Daoy (cell line): ENCODE measurements at places on chromosomes 3 and 15.

GRCh38 chr3:115715241-115715745 lies 92.0 kb downstream of the GAP43 start:
- no peak for DNase-seq

DNA sequence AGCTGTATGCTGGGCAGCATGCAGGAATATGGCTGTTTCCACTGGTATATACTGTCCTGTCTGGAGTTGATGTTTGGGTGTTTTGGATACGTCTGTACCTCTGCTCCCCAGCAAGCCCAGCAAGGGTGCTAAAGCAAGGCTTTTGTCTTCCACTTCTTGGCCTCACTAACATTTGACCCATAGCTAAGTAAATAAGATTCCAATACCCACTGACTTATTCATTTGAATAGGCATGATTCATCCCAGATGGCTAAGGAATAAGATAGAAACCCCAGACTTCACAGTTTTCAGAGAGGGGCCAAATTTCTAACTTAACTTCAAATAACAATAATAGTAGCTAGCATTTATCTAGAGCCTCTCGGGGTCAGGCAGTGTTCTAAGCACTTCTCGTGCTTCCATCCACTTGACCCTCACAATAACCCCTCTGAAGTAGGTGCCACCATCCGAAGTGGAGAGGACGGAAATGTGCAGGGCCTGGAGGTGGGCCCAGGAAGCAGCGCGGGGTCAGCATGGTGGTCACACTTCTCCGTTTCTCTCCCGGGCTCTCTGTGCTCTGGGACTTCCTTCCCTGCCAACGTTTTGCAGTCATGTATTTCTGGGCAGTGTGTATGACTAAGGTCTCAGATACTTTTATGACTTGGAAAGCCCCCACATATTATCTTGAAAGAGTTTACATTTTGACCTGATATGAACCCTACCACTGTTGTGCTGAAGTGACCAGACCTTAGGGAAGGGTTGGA lies 39.3 kb downstream of the LRRK1 start:
- DNase-seq = peak; percentile 78

DNA sequence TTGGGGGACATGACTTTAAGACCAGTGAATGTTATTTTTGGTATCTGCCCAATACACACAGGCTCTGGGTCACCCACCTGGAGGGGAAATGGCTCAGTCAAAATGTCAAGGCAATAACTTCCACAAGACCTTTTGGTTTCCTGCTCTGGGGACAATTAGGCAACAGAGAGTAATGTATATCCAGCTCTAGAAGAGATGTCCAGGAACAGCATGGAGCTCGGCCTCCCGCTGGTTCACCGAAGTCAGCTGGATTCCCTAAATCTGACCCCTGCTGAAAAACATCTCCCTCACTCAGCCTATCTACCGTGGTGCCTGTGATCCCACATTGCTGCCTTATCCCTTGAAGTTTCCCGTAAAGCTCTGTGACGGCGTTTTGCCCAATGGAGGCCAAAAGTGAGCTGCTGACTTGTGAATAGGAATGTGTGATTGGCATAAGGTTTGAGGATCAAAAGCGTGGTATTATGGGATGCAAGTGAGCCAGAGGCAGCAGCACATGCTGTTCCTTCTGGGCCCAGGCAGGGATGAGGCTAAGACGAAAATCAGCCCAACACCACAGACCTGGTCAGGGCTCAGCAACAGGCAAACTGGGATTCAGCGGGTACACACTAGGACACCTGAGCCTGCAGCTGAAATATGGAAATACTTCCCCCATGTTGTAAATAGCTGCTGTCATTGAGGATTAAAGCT lies 47.2 kb upstream of the SLC6A11 start:
- DNase-seq = no peak

GRCh38 chr15:25236861-25237155 lies 202.0 kb downstream of the UBE3A start:
- no peak for DNase-seq

GRCh38 chr3:9944271-9944670 lies 7.9 kb downstream of the PRRT3 start:
- DNase-seq = no peak

- DNase-seq = no peak
Observed at GRCh38 chr3:32371461-32372212, 20.0 kb upstream of the CMTM7 start.

DNA sequence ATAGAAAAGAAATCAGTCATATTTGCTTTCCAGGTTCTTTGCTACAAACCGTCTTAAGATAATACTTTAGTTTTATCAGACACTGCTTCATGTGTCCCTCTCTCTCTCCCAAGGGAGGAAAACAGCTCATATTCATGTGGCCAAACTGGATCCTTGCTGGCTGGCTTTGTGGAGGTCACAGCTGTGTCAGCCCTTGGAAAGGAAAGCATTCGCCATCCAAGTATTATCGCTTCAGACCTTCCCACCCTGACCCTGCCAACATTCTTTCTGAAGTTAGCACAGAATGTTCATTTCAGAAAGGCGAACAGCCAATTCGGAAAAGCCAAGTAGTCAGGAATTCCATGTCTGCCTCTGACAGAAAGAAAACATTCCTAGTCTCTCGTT lies 213.6 kb downstream of the FEZF2 start:
- DNase-seq = no peak
